Astrocyte of the spinal cord (primary cell): ENCODE measurements at places on chromosomes 1 and 21.
A peak's percentile ranks its signal among the peaks of the same experiment; 100 is the strongest.

DNA sequence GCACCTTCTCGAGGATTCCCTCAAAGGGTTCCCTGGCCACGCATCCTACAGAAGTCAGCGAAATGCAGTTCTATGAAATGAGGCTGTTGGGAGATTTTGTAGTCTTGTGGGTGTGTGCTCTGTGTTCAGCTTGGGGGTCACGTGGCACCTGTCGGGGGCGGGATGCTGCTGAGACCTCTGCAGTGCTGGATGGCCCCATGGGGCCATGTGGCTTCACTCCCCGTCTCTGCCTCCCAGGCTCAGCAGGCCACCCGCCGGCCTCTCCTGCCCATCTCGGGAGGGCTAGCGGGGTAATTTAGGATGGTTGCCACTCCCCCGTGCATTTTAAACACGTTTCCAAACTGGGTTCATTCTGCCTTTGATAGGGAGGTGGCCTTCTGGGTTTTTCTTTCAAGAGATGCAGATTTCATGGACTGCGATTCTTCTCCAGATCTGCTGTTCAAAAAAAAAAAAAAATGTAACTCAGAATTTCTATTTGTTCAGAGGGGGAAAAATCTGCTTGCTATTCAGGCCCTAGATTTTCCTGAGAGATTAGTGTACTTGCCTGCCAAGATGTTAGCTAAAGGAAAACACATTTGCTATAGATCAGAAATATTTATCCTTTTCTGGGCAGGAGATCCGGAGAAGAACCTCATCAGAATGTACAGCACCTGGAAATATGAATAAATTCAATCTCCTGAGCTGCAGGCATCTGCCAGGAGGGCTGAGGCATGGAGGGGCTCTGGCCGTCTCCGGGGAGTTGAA, 277.2 kb upstream of the VAMP3 start:
- DNase-seq, result no peak

DNA sequence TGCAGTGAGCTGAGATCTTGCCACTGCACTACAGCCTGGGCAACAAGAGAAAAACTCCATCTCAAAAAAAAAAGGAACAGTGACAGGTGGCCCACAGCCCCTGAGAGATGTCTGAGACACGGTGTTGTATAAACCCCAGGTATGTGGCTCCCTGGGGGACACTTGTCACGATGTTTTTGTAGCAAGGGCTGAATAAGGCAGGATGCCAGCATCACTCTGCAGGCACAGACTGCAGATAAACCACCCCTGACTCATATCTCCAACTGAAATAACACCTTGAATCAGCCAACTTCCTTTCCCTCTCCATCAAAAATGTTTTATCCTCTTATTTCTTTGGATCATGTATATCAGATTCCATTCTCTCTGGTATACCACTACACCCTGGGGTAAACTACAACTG, 52.5 kb downstream of the NMNAT2 start:
- DNase-seq, result no peak

DNA sequence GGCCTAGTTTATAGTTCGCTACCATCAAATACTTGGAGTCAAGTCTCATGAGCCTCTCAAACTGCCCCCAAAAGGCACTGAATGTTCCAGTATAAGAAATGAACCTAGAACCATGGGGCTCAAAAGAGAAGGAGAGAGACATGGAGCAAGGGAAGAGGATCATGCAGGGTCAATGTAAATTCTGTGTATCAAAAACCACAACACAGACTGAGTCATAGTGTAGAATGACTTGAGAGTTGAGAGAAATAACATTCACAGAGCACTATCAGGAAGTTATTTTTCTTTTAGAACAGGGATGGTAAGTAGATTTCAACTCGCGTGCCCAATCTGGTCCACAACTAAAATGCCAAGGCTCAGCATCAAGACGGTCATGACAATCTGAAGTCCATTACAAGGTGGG, 59.8 kb downstream of the GNG12 start:
- no peak for DNase-seq

DNA sequence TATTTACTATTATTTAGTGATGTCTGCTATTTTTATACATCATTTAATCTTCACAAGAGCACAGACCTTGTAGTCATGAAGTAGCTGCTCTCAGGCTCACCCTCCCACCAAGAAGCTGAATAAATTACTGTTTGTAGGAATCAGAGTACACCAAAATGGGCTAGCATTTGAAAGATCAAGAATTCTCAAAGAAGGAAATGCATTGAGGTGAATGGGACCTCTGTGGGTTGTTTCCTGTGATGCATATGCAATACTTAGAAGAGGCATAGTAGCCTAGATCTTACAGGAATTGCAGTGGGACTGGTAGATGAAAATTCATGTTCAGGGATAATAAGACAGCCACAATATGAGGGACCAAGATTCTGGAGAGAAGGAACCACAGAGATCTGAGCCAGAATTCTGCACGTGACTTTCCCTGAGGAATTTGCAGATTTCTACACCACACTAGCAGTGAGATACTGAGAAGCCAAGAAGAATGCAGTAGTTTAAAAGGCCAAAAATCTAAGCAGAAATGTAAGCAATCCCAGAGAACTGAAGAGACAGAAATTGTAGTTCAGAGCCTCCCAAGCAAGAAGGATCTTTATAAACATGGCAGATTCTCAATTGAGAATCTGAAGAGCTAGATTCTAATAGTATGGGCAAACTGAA, 307.0 kb downstream of the ST6GALNAC3 start:
- no peak for DNase-seq

DNA sequence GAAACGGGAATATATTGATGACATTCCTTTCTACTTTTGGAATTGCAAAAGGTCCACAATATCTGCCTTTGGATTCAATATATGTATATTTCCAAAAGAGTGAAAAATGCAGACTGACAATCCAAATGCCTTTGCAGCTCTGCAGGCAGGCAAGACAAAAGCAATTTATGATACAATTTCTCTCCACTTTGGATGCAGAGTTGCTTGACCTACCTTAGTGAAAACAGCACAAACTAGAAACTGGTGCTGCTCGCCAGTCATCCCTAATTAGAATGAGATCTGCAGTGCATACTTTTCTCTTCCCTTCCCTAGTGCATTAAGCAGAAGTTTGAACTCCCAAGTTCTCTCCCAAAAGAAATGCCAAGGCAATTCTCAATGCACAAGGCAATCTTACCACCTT, 56.8 kb downstream of the KIAA0319L start:
- no peak for DNase-seq

DNA sequence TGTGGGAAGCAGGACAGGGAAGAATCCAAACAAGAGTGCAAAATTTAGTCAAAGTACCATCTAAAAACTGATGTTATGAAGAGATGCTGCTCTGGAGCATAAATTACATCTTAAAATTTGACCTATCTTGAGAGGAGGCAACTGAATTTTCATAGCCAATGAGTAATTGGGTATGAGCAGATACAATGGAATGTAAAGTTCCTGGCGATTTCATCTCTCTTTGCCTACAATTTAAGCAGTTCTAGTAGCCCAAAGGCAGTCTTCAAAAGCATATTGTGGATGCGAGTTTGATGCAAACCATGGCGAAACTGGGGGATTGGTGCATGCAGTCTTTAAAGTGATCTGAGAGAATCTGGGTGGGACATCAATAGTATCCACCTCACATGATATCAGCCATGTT, 1265.9 kb downstream of the BRINP3 start:
- peak; percentile 49 for DNase-seq

DNA sequence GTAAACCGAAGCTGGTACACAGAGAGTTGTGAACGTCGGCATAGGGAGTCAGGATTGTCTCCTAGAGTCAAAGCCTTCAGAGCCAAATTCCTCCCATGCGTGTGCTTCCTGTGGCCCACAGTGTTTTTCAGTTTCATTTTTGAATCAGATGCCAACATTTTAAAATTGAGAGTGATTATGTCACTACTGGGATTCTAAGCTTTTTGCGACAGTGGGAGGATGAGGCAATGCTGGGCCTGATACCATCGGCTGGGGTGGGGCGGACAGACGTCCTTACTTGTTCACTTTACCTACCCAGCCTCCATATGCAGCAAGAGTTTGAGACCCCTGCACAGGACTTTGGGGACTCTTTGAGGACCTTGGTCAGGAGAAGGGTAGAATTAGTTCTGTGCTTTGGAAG, 1.3 kb upstream of the KLHDC7A start:
- no peak for DNase-seq

DNA sequence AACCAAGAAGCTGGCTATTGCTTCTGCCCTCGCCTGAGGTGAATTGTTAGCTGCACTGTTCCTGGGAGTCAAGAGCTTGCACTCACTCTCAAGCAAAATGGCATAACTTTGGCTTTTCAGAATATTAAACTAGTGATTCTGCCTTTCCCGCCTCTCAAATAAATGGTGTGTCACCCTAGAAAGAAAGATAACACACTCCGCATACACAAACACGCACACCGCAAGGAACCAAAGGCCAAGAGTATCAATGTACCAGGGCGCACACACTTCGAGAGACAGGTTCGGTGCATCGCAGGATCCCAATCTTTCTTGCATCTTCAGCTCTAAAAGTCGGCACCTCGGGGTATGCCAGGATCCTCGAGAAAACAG, 470 bp upstream of the RTCA start:
- no peak for DNase-seq

DNA sequence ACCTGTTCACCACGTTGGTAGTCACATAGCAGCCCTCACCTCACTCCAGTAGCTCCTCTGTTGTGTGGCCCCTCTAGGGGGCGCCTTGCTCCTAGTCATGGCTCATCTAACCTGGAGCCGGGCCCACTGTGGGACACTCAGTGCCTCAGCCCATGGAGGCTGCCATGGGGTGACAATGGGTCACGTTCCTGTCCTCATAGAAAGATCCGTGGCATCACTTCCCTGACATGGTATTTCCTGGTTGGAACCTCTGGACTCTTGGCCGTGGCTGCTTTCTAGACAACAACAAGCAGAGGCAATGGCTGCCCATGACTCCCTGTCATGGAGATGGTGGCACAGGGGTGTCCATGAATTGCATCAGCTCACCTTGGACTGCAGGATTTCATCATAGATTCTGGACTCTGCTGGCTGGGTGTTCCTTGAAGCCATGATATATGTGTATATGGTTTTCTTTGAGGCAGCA, 27.5 kb upstream of the SLAMF6 start:
- no peak for DNase-seq

GRCh38 chr1:112444269-112444668, 48.3 kb downstream of the CTTNBP2NL start:
- peak; percentile 57 for DNase-seq

DNA sequence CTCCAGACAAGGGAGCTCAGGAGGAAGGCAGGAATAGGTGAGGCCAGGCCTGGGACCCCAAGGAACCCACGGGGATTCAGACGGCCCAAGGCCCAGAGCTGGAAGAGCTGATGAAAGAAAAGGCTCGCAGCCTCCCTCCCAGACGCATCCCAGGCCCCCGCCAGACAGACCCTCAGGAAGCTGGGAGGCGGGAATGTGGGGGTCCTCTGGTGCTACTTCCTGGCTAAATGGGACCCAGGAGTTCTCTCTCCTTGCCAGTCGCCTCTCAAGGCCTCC, 430 bp downstream of the FBXO2 start:
- no peak for DNase-seq

- DNase-seq, result no peak
Measured at GRCh38 chr1:25700626-25701025, 84.0 kb downstream of the MAN1C1 start.

DNA sequence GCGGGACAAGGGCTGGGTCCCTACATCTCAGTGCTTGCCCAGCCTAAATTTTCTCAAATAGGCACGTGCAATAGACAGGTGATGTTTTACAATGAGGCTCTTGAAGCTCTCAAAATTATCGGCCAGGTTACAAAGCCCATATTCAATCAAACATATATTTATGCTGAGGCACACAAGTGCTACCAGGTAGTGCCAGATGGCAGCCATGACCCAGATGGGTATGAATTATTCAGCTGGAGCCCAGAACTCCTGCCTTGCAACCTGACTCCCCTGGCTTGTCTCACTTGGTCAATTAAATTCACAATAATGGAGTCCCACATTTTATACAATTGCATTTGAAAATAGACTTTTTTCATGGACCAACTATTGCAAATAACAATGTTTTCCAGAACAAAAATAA, 12.3 kb upstream of the ADAM30 start:
- no peak for DNase-seq

- DNase-seq, result no peak
Measured at GRCh38 chr1:44632598-44632997, 41.7 kb downstream of the TMEM53 start.

GRCh38 chr1:211386921-211387320, 60.3 kb downstream of the TRAF5 start:
- DNase-seq, result peak; percentile 53

DNA sequence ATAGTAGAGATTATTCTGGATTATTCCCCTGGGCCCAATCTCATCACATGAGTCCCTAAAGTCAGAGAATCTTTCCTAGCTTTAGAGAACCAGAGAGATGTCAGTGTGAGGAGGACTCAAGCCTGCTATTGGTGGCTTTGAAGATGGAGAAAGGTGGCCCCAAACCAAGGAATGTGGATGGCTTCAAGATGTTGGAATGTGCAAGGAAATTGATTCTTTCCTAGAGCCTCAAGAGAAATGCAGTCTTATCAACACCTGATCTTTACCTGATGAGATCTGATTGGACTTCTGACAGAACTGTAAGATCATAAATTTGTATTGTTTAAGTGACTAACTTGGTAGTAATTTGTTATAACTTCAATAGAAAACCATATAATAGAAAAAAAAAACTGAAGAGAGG, 51.0 kb downstream of the NME7 start:
- no peak for DNase-seq

GRCh38 chr1:34290831-34291230, 114.1 kb downstream of the C1orf94 start:
- no peak for DNase-seq

DNA sequence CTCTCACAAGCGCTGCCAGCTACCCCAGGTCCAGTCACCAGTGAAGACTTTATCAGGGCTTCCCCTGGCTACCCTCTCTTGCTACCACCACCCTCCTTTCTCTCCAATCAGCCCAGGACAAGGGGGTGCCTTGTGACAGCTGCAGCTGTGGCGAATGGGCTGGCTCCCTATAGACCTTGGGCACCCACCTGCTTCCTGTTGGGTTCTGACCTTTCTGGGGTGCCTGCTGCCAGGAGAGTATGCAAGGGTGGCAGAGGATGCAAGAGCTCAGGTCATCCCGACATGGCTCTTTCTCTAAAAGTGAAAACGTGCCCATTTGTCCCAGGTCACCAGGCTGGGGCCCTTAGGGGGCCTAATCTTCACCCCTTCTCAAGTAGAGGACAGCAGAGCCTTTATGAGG, 6.6 kb downstream of the KLHDC8A start:
- no peak for DNase-seq

DNA sequence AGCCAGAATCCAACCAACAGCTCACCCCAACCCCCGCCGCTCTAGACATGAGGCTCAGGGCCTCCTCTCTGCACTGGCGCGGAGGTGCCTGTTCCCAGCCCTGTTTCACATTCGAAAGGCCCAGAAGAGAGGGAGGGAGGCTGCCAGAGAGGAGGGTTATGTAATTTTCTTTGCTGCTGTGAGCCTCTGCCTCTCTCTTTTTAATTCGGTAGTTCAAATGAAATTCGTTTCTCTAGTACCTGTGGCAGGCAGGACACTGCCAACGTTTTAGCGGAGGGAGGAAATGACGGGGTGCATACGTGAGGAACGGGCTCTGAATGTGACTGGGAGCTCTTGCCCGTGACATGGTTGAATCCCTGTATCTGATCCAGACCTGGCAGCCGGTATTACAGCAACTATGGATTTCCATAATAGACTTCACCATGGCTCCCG, 9.4 kb downstream of the PRDM16 start:
- peak; percentile 25 for DNase-seq
